ENCODE measurements at places on chromosomes 16 and 17.

GRCh38 chr16:54275956-54276355 is 10.6 kb downstream of the IRX3 start:
- DNase-seq, result no peak

DNA sequence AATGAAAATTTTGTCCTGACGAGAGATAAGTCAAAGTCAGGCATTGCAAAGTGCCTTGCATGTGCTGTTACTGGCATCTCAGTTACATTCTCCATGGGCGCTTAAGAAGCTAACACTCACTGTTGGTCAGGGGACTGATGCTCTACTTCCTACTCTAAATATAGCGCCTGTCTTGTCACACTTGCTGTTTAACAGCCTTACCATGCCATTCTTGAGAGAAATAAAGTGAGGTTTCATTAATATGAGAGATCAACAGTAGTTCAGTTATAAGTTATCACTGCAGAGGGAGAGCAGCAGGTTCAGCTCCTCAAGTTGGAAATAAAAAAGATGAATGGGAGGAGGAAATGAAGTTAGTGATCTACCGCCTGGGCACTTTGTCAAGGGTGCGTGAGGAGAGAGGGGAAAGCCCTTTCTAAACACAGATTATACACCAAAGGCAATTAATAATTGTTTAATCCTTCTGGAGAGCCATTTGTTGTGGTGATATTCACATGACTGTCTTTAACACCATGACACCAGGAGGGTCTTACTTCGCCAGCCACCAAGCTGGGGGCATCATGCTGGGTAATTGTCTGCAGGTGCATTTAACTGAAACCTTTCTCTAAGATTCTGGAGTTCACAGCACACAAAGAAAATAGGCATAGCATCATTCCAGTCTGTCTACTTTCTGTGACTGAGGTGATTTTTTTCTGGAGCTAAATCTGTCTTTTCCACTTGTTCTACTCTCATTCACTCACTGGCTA is 568.7 kb upstream of the HSBP1 start:
- no peak for DNase-seq

GRCh38 chr17:50199803-50200456 is 1.5 kb downstream of the COL1A1 start:
- DNase-seq, result peak; percentile 96

DNA sequence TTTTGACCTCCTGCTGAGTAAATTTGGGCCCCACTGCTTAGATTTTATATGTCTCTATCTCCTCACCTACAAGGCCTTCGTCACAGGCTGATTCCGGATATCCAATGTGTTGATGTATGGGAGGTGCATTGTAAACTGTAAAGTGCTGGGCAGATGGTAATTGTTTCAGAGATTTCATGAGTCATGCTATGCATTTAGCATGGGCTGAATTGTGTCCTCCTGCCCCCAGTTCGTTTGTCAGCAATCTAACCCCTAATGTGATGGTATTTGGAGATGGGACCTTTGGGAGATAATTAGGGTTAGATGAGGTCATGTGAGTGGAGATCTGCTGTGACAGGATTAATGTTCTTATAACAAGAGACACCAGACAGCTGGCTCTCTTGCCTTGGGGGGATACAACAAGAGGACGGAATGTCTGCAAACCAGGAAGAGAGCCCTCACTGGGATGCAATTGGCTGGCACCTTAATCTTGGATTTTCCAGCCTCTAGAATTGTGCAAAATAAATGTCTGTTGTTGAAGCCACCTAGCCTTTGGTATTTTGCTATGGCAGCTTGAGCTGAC is 101.8 kb upstream of the NLRP1 start:
- DNase-seq, result no peak

DNA sequence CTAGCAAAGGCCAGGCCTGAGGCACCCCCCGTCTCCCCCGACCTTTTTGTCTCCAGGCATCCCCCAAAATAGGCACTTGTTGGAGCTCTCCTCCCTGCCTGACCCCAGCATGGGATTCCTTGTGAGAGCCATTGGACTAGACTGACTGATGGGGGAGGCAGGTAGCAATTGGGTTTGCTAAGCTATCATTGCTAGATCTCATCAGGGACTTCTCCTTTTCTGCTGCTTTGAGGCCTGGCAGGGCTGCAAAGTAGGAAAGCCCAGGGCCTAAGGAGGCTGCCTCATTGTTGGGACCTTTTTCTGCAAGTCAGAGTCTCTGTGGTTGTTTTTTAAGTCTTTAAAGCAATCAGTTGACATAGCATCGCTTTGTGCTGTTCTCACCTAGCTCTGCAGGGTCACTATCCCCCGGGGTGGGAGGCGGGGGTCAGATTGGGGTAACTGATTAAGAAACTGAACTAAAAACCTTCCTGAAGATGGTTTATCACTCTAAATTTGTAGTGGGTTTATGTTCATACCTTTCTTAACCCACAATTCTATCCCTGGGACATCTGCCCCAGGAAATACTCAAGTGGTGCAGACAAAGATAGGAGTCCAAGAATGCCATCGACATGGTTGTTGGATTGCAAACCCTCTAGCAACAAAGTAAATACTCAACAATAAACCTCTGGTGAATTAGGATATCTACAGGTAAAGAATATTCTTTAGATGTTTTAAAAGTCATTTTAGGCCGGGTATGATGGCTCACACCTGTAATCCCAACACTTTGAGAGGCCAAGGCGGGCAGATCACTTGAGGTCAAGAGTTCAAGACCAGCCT is 28.0 kb downstream of the LLGL2 start:
- no peak for DNase-seq

- no peak for DNase-seq
Measured at GRCh38 chr17:45128331-45128730, 4.0 kb downstream of the PLCD3 start.

DNA sequence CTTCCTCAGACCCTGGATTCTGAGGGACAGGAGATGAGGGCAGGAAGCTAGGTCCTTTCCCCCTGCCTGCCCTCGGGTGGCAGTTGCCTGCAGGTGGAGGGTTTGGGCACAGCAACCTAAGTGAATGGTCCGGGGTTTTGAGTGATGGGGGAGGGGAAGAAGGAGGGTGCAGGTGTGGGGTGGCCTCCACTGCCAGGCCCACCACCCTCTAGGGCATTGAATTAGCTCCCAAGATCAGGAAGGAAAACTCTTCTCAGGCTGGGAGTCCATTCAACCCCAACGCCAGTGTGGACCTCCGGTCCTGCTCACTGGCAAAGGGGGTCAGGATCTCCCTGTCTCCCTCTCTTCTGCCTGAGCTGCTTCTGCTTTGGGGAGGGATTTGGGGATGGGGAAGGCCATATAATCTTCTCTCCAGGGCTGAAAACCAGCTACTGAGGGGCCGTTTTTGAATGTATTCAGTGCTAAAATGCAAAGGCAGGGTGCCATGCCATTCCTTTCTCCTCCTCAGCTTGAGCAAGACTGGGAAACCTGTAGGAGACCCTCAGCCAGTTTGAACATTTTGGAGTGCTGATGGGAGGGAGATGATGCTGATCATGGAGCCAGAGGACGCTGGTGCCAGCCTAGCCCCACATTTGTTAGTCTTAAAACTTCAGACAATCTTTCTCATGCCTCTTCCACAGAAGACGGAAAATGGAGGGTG is 18.8 kb downstream of the GRB7 start:
- DNase-seq, result no peak

DNA sequence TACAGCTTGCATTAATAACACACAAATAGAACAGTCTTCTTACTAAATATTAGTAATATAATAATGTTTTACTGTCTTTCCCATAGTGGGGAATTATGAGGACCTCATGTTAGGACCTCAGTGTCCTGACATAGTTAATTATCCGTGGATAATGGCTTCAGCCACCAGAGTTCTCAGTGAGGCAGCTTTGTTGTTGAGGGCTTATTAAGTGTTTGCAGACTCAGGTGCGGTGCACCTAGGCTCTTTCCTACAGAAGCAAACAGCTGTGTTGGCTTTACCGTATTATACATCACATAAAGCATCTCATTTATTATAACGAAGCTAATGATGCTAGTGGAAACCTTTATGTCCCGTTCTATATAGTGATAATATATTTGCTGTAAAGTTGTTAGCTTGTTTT is 246.7 kb downstream of the FTO start:
- DNase-seq, result no peak

DNA sequence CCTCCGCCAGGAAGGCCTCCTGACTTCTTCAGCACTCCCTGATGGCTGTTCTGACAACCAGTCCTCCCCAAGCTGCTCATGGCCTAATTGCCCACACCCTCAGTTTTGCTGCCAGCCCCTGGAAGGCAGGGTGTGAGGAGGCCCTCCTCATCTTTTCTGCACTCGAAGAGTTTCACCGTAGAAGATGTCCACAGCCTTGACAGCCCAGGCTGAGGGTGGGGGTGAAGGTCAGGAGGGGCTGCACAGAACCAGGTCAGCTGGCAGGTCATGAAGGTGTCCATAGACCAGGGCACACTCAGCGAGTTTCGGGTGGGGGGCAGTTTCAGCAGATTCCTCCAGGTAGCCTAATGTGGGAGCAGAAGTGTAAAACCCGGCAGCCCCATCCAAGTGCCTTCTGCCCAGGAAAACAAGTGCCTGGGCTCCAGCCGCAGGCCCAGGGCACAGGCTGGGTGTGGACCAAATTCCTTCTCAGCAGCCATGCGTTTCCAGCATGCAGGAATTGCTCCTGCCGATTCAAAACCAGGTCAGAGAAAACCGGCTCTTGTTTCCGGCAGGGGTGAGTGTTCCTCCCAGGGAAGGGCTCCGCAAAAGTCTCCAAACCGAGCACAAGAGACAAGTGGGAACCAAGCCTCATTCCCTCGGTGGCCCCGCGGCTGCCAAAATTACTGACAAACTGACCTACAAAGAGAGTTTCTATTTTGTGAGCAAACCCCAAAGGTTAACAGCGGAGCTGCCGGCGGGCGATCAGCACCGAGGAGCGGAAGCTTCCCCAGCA is 228.8 kb downstream of the C16orf78 start:
- no peak for DNase-seq

DNA sequence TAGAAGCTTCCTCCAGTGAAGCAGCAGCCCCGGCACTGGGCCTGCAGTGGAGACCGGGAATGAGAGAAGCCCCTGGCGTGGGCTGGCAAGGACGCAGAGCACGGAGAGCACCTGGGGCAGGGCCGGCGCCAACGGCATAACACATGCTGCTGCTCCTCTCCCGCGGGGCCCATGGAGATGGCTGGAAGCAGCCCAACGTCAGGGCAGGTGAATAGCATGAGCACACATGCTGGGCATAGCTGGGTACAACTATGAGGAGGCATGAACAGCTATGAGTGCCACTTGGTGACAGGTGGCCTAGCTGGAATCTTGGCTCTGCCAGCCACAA is 46.4 kb downstream of the IRF8 start:
- no peak for DNase-seq

Measured in HCT116 (cell line).